ENCODE measurements at places on chromosomes 6 and 20.

DNA sequence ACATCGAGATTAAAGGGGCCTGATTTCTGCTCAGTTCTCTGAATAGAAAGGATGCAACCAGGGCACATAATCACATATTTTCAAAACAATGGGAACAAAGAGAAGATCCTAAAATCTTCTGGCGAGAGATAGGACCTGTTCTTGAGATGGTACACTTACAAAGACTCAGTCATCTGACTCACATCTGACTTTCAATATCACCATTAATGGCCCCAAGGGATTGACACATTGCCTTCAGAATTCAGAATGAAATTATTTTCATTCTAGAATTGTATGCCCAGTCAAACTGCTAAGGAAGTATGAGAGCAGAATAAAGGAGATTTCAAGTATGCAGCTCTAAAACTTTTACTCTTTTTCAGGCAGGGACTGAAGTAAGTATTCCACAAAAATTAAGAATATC is 240.7 kb upstream of the POU3F2 start:
- DNase-seq, result no peak

DNA sequence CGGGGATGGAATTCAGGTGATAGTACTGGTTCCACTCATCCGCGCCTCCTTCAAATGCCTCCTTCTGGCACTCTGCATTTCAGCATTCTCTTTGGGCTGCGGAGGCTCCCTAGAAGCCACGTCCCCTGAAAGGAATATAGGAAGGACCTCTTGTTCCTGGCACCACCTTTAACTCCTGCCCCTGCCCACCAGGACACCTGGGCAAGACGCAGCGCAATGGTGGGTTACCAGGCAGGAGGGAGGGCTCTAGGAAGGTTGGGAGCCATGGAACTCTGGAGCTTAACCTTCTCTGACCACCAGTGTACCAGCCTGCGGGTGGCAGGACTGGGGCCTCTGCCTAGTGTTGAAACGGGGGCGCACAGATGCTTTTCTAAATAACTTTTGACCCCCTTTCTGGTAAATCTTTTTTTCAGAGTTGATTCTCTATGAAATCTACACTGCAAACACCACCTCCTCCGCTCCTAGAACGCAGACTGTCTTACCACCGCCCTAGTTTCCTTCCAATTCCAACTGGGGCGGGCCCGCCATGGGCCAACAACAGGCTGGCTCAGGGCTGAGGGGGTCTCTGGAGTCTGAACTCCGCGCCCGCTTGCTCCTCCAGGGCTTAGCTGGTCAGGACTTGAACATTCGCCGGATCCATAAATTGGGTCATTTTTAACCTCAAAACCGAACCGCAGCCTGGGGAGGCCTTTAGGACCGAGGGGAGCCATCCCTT is 871 bp upstream of the SYNDIG1 start:
- DNase-seq, result no peak

GRCh38 chr6:122180132-122180531 is 219.3 kb upstream of the HSF2 start:
- DNase-seq, result no peak

GRCh38 chr20:49186535-49187329 is 1.4 kb downstream of the STAU1 start:
- peak; percentile 72 for DNase-seq

DNA sequence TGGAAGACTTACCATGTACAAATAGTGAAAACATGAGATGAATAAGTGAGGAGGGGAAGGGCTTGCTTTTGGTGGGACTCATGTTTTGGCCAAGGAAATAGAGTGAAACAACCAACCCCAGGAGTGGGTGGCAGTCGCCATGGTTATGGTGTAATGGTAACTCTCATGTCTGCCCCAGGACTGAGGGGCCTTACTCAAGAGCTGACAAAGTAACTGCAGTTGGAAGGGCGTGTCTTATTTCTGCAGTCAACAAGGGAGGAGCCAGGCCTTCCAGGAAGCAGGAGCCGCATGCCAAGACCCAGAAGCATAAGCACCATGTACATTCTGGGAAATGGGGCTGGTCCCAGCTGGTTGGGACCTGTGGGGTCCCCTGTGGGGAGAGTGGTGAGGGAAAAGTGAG is 108.5 kb downstream of the UNC5CL start:
- no peak for DNase-seq

- DNase-seq, result no peak
These were observed 13.1 kb downstream of the ARHGAP18 start for GRCh38 chr6:129696843-129697242.

DNA sequence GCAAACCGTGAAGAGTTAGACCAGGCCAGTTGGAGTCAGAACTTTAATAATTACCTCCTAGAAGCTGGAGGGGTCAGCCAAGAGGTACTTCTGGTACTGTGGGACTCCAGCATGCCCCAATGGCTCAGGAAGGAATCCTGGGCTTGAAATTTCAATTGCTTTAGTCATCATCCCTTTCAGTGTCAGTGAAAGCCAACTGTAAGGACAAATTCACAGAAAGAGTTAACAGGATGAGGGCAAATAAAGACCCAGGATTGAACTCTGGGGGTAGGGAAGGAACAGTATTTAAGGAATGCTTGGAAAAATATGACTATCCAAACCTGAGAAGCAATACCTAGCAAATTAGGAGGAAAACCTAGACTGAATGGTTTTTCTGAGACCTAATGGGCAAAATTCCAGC is 735.1 kb upstream of the MARCKS start:
- DNase-seq, result no peak

DNA sequence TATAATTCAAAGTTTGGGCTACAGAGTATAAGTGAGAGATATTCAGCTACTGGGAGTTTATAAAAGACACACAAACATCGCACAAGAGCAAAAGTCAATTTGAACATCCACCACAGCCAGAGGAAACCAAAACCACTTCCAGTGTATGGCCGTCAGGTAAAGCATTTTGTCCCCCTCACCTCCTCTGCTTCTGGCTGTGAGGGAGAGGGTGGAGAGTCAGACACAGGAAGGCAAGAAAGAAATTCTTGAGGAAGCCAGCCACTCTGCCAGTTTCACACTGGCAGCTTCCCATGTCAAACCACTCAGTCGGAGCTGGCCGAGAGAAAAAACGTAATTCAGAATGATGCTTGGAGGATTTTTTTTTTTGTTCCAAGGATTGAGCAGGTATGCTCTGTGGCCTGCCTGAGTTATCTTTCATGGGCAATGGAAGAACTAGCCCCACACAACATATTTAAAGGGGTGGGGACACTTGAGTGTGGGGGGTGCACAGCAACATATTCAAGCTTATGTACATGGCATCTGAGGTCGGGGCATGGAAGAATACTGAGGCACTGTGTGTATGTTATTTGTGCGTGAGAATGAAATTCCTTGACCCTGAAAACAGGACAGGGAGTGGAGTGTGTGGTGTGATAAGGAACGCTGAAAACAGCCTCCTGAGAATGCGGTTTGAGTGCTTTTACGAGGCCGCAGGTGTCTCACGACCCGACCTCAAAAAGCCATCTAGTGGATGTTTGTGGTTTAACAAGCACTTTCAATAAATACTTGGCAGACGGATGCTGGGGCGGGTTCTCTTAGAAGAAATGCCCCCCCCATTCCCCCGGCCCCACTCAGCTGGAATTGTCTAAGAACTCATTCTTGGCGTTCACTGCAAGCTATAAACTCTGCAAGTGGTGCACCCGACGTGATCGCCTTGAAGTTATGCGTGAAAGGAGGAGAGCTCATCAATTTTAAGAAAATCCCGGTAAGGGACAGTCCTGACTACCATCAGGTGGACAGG is 27.5 kb upstream of the ZBTB22 start:
- DNase-seq, result peak; percentile 91

DNA sequence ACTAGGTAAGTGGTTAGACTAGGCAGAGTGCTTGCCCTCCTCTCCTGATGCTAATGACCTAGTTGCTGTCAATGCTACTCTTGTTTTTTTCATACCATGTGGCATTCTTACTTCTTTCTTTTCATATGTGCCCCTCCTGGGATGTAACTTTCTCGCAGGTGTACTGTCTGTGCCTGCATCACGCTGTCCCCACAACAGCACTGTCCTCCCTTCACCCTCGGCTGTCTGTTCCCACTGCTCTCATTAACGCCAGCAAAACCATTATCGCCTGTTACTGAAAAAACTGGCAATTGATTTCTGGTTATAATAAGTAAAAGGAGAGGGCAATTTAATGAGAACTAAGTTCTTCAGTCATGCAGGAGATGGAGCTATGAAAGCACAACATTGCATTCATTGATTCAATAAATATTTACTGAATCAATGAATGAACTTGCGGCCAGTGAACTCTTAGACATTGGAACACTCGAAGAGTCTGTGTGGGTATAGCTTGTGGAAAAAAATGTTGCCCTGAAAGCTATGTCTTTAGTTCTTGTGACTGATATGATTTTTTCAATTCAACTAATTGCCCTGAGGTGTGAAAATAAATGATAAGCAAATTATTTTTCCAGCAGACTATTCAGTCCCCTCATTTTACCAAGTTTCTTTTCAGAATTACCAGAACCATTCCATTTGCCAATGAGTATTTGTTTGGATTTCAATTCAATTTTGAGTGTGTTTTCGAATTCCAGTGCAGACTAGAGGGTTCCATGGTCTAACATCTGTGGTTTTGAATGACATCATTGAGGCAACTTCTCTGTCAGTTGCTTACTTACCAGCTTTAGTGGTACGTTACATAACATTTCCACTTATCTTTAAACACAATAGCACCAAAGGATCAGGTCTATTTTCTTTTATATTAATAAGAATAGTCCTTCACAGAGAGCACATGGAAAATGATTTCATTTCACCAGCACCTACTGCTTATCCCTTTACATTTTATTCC is 2.1 kb downstream of the SLC17A4 start:
- DNase-seq, result no peak

GRCh38 chr6:111439171-111439570 is 43.8 kb downstream of the REV3L start:
- DNase-seq, result no peak

GRCh38 chr20:31716818-31717477 is 5.7 kb downstream of the BCL2L1 start:
- DNase-seq, result no peak

DNA sequence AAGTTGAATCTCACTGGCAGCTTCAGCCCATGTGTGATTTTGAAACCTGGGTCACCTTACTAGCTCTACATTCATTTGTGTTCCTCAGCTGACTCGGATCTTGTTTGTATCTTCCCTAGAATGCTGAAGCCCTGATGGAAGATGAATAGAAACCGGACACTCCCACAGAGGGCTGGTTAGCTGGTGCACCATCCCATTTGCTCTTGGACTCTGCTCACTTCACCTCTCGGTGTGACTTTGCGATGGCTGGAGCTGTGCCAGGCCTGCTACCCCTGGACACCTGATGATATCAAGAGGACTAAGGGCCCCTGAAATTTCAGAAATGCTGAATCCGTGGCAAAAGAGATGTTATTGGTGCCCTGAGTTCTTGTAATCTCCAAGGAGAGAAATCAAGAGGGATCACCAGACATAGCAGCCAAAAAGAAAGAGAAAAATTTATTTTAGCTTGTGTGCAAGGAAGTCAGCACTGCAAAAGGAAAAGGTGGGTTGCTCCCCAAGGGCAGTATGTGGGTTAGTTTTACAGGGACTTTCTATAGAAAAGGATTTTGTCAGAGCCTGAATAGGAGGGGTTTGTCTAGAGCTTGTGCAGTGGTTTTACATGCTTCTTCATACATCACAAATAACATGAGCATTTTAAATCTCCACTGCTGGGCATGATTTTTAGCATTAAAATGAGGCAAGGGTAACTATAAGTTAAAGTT is 426.3 kb upstream of the NOX3 start:
- no peak for DNase-seq

DNA sequence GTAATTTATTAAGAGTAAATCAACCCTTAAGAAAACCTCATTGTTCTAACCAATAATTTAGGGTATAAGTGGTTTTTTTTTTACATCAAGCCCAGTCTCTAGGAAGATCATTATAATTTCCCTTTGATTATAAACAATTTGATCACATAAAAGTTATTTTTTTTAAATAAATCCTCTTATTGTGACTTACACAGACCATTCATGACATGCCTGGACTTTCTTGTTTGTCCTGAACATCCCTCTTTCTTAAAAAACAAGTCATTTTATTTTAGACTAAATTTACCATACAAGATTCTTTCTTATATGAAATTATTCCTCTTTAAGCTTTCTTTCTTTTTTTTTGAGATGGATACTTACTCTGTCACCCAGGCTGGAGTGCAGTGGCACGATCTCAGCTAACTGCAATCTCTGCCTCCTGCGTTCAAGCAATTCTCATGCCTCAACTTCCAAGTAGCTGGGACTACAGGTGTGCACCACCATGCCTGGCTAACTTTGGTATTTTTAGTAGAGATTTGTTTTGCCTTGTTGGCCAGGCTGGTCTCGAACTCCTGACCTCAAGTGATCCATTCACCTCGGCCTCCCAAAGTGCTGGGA is 53.6 kb upstream of the AGPAT4 start:
- no peak for DNase-seq

GRCh38 chr6:44116641-44117382 is 10.4 kb downstream of the MRPL14 start:
- no peak for DNase-seq

DNA sequence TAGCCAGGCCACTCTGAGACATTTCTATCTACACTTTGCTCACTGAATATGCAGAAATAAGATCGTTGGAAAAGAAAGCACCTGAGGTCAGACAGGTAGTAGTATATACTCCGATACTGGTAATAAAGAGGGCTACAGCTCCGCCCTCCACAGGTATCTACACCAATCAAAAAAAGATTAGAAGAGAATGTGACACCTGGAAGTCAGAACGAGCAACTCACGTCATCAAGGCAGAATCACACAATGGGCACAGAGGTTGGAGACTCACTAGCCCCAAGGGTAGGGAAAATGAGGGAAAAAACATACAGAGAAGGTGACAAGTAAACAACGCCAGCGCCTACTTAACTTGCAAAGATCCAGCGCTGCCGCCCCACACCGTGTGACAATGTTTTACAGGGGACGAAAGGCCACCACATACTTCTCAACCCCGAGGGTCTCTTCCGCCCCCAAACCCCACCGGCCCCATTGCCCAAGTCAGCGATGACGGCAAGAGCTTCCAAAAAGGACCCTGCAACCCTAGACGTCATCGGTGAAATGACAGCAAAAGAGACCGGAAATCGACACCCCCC is 653 bp downstream of the LMBRD1 start:
- peak; percentile 76 for DNase-seq

DNA sequence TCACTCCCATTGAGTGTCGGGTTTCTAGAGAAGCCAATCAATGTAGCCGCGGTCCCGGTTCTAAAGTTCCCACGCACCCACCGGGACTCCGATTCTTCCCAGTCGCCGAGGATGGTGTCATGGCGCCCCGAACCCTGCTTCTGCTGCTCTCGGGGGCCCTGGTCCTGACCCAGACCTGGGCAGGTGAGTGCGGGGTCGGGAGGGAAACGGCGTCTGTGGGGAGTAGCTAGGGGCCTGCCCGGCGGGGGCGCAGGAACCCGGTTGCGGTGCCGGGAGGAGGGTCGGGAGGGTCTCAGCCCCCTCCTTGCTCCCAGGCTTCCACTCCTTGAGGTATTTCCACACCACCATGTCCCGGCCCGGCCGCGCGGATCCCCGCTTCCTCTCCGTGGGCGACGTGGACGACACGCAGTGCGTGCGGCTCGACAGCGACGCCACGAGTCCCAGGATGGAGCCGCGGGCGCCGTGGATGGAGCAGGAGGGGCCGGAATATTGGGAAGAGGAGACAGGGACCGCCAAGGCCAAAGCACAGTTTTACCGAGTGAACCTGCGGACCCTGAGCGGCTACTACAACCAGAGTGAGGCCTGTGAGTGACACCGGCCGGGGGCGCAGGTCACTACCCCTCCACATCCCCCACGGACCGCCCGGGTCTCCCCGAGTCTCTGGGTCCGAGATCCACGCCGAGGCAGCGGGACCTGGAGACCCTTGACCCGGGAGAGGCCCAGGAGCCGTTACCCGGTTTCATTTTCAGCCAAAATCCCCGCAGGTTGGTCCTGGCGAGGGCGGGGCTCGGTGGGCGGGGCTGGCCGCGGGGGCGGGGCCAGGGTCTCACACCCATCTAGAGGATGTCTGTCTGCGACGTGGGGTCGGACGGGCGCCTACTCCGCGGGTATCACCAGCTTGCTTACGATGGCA is 35.2 kb upstream of the HLA-G start:
- peak; percentile 80 for DNase-seq
